ENCODE measurements at places on chromosomes 3 and 15. TPM values are rescaled to one million over a fixed set of nuclear protein-coding genes. Genes with fewer than 3 reads are reported as not detected.

The TTLL13 gene
- total RNA-seq = 0.41 TPM

The FOXB1 gene
- total RNA-seq = 0.14 TPM

The MYZAP gene
- total RNA-seq = not detected

The TUSC7 gene
- not detected for total RNA-seq

The ATP2B2 gene
- not detected for total RNA-seq

The ECT2 gene
- total RNA-seq = 34.2 TPM

The SLC24A5 gene
- total RNA-seq = not detected

The FGF7 gene
- total RNA-seq = not detected

DNA sequence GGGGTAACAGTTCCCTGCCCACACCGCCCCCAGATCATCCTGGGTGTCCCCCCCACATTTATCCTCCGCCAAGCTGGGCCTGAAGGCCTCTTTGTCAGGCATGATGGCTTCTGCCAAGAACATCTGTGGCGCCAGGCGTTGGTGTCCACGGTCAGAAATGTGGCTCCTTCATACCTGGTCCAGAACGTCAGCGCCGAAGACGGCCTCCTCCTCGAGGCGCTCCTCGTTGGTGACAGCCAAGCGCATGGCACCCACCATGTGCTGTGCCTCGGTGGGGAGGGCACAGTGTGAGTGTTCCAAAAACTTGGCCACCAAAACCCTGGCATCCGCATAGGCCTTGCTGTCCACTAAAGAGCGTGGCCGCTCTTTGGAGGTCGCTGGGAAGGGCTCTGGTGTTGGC, 146.5 kb downstream of the NSMCE3 start:
- DNase-seq = no peak

DNA sequence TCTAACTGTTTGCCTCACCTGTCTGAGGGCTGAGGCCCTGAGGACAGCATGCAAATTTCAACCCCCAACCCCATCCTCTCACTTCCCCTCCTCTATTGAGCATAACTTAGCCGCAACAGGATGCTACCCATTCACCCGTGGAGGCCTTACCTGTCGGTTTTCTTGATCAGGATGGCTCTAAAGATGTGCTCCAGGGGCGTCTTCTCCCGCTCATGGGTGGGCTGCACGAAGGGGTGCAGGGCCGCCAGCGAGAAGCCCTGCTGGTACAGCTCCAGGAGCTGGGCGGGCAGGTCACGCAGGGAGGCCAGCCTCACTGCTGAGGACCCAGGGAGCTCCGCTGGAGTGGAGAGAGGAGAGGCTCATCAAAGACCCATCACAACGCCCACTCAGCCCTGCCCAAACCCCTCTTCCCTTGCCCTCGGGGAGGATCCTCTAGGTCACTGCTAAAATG, 79.8 kb downstream of the RFTN1 start:
- DNase-seq = no peak

- no peak for DNase-seq
Measured at GRCh38 chr15:66849393-66849745, 147.3 kb downstream of the SMAD6 start.

DNA sequence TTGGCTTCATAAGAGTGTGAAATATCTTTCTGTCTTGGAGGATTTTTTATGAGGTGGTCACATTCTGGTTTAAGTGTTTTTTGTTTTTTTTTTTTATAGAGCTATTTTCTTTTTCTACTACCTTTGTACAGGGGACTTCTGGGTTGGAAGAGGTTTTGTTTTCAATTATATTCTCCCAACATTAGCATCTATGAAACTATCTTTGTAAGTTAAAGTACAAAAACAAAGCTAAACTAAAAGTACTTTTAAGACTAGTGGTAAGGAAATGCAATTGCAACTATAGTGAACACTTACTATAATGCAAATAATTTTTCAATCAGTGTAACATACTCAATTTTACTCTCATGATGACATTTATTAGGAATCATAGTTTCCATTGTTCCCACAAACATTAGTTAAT, 688.2 kb downstream of the SI start:
- no peak for DNase-seq

- DNase-seq = no peak
Measured at GRCh38 chr3:78957456-78957855, 810.3 kb downstream of the ROBO1 start.

DNA sequence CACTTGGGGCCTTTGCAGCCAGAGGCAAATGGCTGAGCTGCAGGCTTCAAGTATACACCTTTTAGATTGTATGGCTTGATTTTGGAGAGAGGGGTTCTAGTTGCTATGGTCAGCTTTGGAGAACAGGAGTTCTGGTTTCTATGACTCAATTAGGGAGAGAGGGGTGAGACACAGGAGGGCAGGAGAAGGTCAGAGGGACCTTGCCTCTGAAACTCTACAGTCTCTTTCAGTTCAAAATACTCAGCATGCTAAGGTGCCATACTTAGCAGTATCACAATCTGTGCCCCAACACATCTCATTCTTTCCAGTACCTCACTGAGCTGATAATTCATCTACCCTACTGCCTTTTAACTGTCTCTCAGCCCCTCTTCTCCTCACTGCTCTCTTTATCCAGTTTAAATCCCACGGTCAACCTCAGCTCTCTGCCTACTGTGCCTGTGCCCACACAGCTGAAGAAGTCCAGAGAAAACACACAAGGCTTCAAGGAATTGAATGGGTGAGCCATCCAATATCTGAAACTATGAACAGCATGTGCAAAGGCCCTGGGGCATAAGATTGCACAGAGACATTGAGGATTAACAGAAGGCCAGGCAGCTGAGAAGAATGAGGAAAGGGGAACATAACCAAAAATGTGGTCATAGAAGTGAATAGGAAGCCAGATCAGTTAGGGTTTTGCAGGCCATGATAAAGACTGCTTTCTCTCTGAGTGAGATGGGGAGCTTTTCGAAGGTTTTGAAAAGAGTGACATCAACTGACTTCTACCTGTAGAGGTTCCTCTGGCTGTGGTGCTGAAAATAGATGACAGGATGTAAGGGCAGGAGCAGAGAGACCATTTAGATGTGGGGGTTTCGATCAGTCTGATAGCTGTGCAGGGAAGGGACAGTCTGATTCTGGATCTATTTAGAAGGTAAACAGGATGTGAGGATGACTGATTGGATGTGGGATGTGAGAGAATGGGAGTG, 54.5 kb upstream of the C3orf80 start:
- no peak for DNase-seq

- DNase-seq = no peak
Measured at GRCh38 chr3:31546162-31546561, 13.4 kb downstream of the STT3B start.

DNA sequence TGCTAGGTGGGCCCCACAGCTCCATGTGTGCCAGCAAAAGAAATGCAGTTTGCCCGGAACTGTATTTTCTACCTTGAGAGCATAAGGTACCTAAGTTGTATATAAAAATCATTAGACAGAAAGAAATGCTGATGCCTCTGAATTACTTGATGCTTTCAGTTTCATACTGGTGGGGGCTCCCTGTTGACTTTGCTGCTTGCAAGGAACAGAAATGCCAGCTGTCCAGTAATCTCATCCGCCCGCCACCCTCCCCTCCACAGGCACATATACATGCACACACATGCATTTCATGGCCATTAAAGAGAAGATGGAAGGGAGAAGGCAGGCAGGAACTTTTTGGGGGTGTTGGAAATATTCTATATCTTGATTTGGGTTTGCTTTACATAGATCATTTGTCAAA, 38.4 kb downstream of the LIMD1 start:
- DNase-seq = no peak

DNA sequence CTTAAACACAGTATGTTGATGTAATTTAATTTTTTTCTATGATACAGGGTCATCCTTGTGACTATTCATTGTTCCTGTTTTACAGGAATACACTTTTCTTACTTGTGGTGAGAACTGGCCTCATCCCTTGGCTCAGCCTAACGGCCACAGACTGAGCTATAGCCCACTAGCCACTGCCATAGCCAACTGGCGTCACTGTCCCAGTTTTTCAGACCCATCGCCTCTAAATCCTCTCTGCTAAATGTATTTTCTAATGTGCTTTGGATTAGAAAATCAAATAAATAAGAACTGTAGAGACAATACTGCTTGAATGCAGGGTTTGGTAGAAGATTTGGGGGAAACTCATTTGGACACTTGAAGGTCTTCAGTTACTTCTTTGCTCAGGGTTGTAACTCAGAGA, 113.1 kb downstream of the TIGIT start:
- no peak for DNase-seq

GRCh38 chr3:134677196-134677986, 26.6 kb upstream of the KY start:
- DNase-seq = peak; percentile 8

DNA sequence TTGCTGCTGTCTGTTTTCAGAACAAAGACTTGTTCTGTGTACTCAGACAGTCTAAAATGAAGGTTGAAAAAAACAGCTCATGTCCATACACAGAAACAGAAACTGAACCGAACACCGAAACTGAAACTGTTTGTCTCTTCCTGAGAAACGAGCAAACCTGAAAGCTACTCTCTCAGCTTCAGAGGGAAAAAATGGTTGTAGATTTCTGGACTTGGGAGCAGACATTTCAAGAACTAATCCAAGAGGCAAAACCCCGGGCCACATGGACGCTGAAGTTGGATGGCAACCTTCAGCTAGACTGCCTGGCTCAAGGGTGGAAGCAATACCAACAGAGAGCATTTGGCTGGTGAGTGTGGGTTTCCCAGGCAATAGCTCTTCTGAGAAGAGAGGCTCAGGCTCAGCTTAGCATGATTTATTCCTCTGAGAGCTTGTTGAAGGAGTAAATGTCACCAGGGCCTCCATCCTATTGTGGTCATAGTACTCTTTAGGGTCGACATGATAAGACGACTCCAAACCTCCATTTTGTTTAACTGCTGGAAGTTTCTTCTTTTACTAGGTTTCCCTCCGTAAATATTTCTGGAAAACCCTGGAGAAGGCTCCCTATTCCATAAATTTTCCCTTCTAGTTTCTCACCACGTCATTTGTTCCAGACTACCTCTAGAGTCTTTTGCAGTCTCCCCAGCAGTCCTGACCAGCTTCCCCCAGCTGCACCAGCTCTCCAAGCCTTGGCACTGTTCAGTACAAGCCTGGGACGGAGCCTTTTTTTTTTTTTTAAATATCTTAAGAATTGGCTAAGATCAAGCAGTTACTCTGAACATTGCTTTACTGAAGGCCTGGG, at the start of gene RTP4:
Gene RTP4 (plus strand): TSS at position 135 of the 838 bp plus-strand sequence. CDS start 57 bp downstream, at position 192.
- peak; percentile 33 for DNase-seq

DNA sequence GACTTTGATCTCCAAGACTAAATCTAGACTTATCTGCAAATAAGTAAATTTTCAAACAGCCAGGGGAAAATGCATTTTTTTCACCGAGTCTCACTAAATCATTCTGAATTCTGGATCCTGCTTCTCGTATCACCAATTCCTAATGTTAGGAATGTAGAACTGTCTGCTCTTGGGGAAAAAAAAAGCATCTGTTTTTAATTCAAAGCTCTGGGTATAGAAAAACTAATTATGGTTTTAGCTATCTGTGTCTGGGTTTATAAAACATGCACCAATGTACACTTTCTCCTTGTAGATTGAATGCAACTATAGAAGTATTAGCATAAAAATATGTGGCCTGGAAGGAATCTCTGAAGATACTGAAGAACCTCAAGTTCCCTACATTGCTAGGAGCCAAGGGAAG, 4.8 kb upstream of the CDAN1 start:
- no peak for DNase-seq

DNA sequence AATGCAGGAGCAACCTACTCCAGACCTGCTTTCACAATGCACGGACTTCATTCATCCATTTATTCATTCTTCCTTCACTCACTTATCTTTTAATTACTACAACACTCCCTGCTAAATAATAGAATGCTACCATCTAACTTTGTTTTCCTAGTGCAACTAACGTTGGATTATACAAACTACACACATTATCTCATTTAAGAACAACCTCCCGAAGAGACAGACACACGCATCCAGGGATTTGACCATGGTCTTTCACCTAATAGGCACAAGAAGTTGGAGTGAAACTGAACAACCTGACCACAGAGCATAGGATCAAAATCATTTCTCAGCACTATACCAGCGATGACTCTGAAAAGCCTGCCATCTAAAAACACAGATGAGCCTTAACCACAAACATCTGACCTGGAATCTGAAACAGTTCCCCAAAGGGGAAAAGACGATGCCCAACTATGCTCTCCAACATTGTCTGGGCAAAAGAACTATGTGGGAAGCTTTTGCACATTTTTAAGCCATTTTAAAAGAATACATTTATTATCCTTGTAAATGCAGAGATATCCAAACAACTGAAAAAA, 21.0 kb downstream of the ZNF385D start:
- no peak for DNase-seq

DNA sequence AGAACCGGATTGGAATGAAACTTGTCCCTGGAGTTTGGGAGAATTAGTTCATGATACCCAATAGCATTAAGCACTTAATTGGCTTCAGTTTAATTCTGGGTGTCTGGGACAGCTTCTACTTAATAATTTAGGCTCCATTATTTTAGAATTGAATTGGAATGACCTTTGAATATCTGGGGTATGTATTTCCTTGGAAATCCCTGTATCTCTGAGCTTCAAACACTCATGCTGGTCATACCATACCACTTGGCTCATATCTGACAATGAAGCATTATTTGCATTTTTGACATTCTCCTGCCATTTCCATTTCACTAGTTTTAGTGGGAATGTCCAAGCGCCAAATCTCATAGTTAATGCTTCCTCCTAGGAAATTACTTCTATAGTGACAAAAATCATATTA, 393.1 kb downstream of the DIPK2A start:
- DNase-seq = no peak

DNA sequence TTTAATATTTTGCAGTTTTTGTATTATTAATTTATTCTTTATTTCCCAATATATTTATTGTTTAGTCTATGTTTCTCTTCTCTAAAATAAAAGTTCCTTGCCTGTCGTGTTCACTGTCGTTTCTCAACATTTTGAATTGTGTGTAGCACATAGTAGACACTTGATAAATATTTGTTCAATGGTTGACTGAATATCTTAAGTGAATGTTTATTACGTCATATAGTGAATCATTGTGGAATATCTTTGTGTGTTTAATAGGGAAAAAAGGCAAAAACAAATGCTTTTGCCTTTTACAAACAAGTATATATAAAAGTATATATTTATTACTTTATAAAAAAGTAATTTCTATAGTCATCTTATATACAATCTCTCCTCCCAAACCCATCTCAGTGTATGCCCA, 572.3 kb downstream of the EPHA3 start:
- no peak for DNase-seq

- DNase-seq = no peak
Measured at GRCh38 chr3:39724233-39724846, 85.1 kb upstream of the MYRIP start.

DNA sequence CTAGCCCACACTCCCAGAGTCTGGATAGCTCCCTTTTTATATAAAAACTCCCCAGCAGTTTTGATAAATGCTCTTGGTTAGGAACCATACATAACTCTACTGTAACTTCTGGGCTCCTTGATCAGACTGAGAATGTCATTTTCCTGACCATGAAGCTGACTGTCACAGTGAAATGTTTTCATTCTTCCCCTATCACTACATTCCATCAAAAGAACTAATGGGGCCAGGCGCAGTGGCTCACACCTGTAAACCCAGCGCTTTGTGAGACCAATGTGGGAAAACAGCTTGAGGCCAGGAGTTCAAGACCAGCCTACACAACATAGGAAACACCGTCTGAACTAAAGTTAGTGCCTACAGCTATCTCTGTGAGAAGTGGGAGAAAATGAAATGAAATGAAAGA, 72.8 kb upstream of the MYO5C start:
- no peak for DNase-seq

Measured in activated naive CD8-positive, alpha-beta T cell treated with anti-CD3 and anti-CD28 coated beads for 36 hours (primary cell).